Cortex of kidney (tissue), 1 donor: ENCODE measurements at places on chromosomes 2 and 18.

- no peak for DNase-seq
These were observed 61.9 kb upstream of the ALPP start for GRCh38 chr2:232316461-232317330.

DNA sequence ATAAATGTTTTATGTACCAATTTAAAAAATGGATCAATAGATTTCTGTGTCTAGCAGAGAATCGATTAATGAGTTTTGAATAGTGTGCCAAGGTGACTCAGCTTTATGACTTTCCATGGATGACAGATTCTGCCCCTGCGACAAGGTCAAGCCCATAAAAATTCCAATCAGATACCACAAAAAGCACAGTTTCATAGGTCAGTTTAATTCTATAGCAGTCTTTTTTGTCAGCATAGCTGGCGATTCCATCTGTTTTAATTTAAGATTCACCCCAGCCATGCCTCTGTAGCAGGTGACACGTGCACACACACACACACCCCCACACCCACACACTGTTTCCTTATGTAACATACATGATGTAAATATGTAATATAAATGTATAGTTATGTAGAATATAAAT, 28.9 kb downstream of the RAB31 start:
- no peak for DNase-seq

- DNase-seq: no peak
These were observed 198.1 kb downstream of the PDE1A start for GRCh38 chr2:182228741-182229140.

- no peak for DNase-seq
These were observed 348.7 kb upstream of the CDH20 start for GRCh38 chr18:60984510-60984909.

DNA sequence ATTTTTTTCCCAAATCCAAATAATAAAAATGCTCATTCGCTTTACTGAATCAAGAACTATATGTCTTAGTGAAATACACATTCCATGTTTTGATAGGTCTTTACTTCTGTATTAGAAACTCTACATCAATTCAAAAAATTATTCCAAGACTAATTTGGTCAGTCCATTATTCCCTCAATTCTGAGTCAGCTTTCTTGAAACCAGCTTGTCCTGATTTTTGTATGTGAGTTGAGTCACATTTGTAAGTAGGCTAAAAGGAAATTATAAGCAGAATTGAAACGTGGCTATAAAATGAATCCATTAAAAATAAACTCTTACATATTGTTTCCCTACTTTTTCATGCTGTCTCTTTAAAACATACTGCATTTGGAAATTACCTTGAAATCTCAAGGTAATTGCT, 113.0 kb downstream of the DNER start:
- DNase-seq: no peak

DNA sequence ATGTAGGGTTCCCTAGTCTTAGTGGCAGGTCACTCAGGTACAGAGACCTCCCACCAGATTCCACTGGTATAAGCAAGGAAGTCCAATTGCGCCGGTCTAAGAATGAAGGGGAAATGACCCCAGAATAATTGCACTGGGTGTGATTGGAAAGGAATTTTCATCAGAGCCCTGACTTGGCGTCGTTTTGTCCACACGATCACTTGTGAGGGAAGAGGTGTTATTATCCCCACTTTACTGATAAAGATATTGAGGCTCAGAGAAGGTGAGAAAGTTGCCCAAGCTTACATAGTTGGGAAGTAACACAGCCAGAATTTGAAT, 61.5 kb downstream of the CIB4 start:
- no peak for DNase-seq

DNA sequence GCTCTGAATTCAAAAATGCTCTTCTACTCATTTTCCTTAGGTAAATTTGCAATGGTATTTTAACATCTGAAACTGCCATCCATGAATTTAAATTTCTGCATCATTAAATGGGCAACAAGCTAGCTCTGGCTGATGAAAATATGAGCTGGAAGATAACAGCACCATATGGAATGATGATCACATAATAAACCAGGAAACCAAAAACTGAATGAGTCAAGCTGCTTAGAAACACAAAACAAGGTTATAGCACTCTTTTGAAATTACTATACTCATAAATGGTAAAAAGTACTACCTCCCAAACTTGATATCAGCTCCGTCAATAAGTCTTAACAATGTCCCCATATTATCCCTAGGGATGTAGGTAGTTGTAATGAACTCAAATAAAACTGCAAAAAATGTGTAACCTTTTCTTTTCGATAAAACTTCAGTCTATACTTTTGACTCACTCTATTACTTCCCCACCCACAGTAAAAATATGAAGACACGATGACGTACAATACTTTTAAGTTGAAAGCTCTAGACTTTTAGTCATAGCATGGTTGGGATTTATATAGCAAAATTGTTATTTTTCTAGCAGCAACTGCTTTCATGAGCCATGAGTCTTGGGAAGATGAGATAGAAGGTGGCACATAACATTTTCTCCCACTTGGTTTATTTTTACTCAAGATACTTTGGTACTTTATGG, 396.7 kb downstream of the CDH2 start:
- no peak for DNase-seq

DNA sequence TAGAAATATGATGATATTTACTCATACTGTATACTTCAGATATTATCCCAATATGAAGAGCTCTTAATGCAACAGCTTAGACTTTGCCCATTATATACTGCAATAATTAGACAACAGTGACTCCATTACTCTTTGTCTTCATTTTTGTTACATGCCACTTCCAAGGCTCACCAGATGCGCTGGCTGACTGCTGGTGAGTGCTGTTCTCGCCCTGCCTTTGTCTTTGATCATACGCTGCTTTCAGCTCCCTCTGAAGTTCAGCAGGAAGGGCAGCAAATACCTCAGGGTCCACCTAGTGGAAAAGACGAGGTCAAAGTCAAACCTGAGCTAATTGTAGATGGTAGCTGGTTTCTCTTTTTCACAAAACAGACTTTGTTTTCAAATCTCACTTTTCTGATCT, 66.3 kb downstream of the EIF5B start:
- DNase-seq: no peak

- no peak for DNase-seq
These were observed 34.1 kb downstream of the SOCS6 start for GRCh38 chr18:70322928-70323327.

DNA sequence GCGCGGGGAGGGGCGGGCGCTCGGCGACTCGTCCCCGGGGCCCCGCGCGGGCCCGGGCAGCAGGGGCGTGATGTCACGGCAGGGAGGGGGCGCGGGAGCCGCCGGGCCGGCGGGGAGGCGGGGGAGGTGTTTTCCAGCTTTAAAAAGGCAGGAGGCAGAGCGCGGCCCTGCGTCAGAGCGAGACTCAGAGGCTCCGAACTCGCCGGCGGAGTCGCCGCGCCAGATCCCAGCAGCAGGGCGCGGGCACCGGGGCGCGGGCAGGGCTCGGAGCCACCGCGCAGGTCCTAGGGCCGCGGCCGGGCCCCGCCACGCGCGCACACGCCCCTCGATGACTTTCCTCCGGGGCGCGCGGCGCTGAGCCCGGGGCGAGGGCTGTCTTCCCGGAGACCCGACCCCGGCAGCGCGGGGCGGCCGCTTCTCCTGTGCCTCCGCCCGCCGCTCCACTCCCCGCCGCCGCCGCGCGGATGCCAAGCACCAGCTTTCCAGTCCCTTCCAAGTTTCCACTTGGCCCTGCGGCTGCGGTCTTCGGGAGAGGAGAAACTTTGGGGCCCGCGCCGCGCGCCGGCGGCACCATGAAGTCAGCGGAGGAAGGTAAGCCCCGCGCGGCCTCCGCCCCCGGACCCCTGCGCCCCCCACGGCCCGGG, at the start of gene NFATC1:
Gene NFATC1 (plus strand): TSS at position 170 of the 644 bp plus-strand sequence. CDS start 295 bp downstream, at position 465.
- no peak for DNase-seq

- no peak for DNase-seq
These were observed 169.6 kb downstream of the KCNS3 start for GRCh38 chr2:18047896-18048657.

- no peak for DNase-seq
These were observed 22.8 kb upstream of the SCN7A start for GRCh38 chr2:166516712-166517303.
